Neural progenitor cell (in vitro differentiated cells): ENCODE measurements at places on chromosomes 7 and 10.

GRCh38 chr7:26265065-26265464, 26.6 kb upstream of the SNX10 start:
- DNase-seq = no peak

GRCh38 chr10:61655335-61655851, 7.3 kb upstream of the CABCOCO1 start:
- no peak for DNase-seq

DNA sequence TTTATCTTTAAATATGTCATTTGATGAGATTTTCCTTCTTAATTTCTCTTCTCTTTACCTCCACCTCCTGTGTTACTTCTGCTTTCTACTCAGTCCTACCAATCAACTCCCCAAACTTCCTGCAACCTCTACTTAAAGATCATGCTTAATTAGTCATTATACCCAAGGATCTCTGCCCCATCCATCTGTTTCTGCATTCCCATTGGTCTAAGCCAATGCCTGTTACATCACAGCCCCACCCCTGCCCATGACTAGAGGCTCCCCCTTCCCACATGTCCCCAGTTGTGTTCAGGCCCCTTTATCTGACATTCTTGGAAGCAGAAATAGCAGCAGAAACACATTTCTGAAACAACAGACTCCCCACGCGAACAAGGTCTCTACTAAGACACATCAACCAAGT, 319.1 kb upstream of the NFE2L3 start:
- no peak for DNase-seq

GRCh38 chr10:122957474-122957873, 3.4 kb upstream of the C10orf88 start:
- DNase-seq = no peak
